Lung (tissue), 17 donors: ENCODE measurements at places on chromosomes 6 and 20.

DNA sequence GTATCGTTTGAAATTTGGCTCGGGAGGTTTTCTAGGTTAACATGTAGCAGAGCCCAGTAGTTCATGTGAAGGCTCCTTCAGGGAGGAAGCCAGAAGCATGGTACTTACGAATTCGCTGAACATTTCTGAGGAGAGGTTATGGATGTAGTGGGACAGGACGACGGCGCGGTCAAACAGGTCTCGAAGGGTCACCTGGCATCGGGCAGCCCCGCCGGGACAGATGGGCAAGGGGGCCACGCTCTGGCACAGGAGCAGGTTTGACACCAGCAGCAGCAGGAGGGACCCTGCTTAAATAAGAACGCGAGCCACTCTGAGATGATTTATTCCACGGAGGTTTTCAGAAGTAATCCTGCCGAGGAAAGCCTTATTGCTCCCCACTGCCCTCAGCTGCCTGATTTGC is 2.5 kb downstream of the PRL start:
- DNase-seq: no peak

DNA sequence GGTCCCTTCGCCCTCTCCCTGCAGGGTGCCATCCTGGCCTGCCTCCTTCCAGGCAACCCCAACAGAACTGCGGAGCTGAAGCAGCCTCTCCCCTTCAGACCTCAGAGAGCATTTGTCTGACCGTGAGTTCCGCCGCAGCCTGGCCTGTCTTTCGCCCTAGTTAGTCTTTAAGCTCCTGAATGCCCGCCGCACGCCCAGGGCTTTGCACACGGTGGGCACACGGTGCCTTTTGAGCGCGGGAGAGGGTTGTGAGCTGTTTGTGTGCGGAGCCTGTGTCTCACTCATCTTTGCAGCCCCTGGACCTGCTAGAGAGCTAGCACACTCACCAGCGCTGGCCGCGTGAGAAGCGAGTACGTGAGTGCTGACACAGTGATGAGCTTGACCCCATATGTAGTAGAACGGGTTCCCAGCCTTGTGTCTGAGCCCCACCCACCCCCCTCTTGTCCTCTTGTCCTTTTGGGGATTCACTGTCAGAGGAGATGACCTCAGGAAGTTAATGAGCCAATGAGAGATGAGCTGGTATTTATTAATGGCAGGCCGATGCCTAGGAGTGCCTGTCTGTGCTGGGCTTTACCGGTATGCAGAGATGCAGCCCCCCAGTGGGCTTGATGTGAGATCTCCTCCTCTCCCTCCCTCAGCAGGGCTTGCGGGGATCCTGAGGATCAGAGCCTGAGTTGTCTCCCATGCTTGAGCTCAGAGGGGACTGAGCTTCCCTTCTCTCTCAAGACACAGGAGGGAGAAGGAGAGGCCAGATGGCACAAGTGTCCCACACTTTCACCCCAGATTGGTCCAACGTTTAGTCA is 249.2 kb downstream of the FARS2 start:
- DNase-seq: no peak

DNA sequence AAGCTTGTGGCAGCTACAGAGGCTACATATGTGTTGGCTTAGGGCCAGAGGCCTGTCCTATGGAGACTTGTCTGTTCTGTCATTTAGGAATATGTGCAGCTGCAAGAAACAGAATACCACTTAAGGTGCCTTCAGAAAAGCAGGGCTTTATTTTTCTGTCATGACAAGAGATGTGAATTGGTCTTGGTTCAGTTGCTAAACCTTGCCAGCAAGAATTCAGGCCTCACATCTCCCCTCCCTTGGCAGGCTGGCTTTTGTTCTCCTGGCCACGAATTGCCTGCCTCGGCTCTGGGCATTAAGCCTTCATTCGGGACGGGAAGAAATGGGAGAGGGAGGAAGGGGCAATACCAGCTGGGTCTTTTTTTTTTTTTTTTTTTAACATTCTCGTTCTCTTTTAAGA is 82.4 kb upstream of the TGM3 start:
- no peak for DNase-seq

GRCh38 chr6:53793318-53794136 is 1.3 kb upstream of the LRRC1 start:
- DNase-seq: peak; percentile 87

DNA sequence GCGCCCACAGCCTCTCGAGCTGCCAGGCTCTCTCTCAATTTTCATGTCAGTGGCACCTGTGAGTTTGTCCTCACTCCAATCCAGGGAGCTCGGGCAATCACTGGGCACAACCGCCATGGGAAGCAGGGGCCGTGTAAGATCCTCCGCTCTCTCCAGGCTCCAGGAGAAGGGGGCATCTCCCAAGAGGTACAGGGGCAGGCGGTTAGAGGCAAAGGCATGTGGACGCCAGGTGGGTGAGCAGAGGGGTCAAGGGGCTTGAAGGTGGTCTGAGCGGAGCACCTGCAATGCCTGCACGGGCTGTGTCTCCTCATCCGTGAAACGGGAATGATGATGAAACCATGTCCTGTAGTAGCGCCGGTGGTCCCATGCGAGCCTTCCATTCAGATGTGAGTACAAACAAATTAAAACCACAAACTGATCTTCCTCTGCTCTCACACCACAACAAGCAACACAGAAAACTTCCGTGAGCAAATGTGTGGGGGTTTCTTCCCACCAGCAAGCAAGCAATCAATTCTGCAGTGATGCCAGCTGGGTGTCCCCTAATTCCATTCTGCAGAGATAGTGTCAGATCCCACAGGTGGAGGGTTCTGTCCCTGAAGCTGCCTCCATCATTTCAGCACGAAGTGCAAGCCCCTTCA is 222.5 kb upstream of the PMEPA1 start:
- DNase-seq: no peak
